Large intestine (tissue), 12 donors: ENCODE measurements at places on chromosomes 13 and 19. TPM values are rescaled to one million over a fixed set of nuclear protein-coding genes. Genes with fewer than 3 reads are reported as not detected.

FLT3LG gene
- 6.6 TPM for polyA plus RNA-seq

MAST1 gene
- 4.4 TPM for polyA plus RNA-seq

SCN1B gene
- 0.96 TPM for polyA plus RNA-seq

FFAR3 gene
- 0.79 TPM for polyA plus RNA-seq

SELENOV gene
- polyA plus RNA-seq: 0.19 TPM

KCTD4 gene
- 0.10 TPM for polyA plus RNA-seq

CD22 gene
- polyA plus RNA-seq: 2.2 TPM

SERPINE3 gene
- polyA plus RNA-seq: 0.66 TPM

ACER1 gene
- 0.04 TPM for polyA plus RNA-seq

C19orf67 gene
- polyA plus RNA-seq: 0.10 TPM

KLK2 gene
- 0.15 TPM for polyA plus RNA-seq

BRCA2 gene
- 3.4 TPM for polyA plus RNA-seq

SIGLEC9 gene
- polyA plus RNA-seq: 0.76 TPM

PTGER1 gene
- polyA plus RNA-seq: 0.97 TPM

SIAH3 gene
- 0.19 TPM for polyA plus RNA-seq

ZNF329 gene
- 12.2 TPM for polyA plus RNA-seq

B3GLCT gene
- polyA plus RNA-seq: 5.8 TPM

ZNF541 gene
- polyA plus RNA-seq: 0.19 TPM

RNF6 gene
- 35.8 TPM for polyA plus RNA-seq

PLIN4 gene
- 1.8 TPM for polyA plus RNA-seq

PSG11 gene
- polyA plus RNA-seq: not detected

FCGBP gene
- 609 TPM for polyA plus RNA-seq

NANOS2 gene
- polyA plus RNA-seq: not detected

AMER2 gene
- 0.39 TPM for polyA plus RNA-seq

LYPD5 gene
- 0.81 TPM for polyA plus RNA-seq

ZNF470 gene
- polyA plus RNA-seq: 8.7 TPM

ICAM4 gene
- polyA plus RNA-seq: 1.2 TPM

CYP2B6 gene
- polyA plus RNA-seq: 5.3 TPM

C13orf46 gene
- 0.34 TPM for polyA plus RNA-seq

ZNF841 gene
- 24.0 TPM for polyA plus RNA-seq

SNRPA gene
- polyA plus RNA-seq: 65.7 TPM

PTGIR gene
- 4.8 TPM for polyA plus RNA-seq

UTP14C gene
- 23.8 TPM for polyA plus RNA-seq

IGFL3 gene
- not detected for polyA plus RNA-seq

ZNF560 gene
- polyA plus RNA-seq: 0.06 TPM

LILRB3 gene
- 2.9 TPM for polyA plus RNA-seq

PSG3 gene
- polyA plus RNA-seq: not detected

DCAF15 gene
- polyA plus RNA-seq: 26.8 TPM

TMEM190 gene
- polyA plus RNA-seq: 0.93 TPM

CDX2 gene
- polyA plus RNA-seq: 132 TPM

TEX29 gene
- 0.22 TPM for polyA plus RNA-seq

SIGLEC8 gene
- 0.54 TPM for polyA plus RNA-seq

ZNF578 gene
- 2.6 TPM for polyA plus RNA-seq

GNA15 gene
- 2.1 TPM for polyA plus RNA-seq

ZNF534 gene
- polyA plus RNA-seq: 0.40 TPM

LENG8 gene
- polyA plus RNA-seq: 248 TPM

C1QTNF9 gene
- 0.42 TPM for polyA plus RNA-seq

KIR2DL1 gene
- polyA plus RNA-seq: 0.27 TPM

GSK3A gene
- polyA plus RNA-seq: 70.8 TPM

SLC1A6 gene
- polyA plus RNA-seq: 0.31 TPM
